ENCODE measurements at places on chromosomes 5 and 9.

GRCh38 chr9:105416840-105417239, 31.0 kb upstream of the FSD1L start:
- no peak for DNase-seq

- DNase-seq: peak; percentile 93
Measured at GRCh38 chr5:88883059-88883835, at the start of gene MEF2C. MEF2C (minus strand) TSS chr5:88883184; CDS start chr5:88823788, 59,396 bp downstream.

GRCh38 chr5:63245271-63245670, 666.7 kb downstream of the LRRC70 start:
- DNase-seq: peak; percentile 16

DNA sequence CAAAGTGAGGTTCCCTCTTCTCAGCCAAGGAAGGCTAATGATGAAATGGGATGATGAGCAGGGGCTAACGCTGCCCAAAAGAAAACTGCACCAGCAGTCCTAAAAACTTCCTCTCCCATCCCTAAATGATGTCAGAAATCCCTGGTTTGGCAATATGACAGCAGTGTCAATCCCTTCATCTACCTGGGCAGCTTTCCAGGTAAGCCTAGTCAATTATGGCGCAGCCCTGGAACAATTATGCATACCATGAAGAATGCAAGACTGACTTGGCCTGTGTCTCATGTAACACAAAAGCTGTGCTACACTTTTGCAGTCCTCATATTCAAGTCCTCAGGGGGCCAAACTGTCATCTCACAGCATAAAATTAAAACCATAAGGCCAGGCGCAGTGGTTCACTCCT, 7.0 kb downstream of the DMGDH start:
- no peak for DNase-seq

DNA sequence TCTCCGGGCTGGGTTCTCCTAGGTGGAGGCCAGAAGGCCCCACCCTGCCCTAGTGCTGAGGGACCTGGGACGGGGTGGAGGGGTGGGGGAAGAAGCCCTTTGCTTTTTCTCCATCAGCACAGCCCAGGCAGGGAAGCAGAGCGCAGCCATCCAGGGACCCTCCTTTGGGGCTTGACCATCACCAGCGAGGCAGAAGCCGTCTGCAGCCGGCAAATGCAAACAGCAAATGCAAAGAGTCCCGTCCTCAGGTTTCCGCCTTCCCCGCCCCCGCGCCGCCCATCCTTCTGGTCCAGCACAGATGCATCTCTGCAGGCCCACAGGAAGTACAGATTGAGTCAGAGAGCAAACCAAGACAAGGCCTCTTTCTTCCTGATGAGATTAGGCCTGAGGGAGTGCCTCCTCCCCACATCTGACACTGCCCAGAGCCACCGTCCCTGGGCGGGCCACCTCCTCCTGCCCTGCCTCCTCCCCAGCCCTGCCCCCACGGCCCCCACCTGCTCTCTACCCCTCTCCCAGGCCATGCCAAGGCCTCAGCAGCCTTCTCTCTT, 23.4 kb downstream of the CORO2A start:
- DNase-seq: peak; percentile 28

DNA sequence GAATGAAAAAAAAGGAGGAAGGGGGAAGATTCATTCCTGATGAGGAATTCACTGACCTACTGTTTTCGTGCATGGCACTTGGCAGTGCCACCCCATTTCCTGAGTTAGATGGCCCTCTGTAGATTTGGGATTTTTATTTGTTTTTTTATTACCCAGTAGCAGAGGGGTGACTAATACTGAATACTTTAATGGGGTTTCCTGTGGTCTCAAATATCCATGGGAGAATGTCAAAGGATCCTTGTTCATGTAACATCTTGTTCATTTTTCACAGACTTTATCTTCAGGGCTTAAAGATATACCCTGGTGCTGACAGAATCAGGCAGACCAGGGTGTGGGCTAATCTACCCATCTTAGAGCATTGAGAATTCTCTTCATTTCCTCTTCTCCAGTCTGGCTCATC, 93.0 kb downstream of the MAMDC2 start:
- peak; percentile 24 for DNase-seq

DNA sequence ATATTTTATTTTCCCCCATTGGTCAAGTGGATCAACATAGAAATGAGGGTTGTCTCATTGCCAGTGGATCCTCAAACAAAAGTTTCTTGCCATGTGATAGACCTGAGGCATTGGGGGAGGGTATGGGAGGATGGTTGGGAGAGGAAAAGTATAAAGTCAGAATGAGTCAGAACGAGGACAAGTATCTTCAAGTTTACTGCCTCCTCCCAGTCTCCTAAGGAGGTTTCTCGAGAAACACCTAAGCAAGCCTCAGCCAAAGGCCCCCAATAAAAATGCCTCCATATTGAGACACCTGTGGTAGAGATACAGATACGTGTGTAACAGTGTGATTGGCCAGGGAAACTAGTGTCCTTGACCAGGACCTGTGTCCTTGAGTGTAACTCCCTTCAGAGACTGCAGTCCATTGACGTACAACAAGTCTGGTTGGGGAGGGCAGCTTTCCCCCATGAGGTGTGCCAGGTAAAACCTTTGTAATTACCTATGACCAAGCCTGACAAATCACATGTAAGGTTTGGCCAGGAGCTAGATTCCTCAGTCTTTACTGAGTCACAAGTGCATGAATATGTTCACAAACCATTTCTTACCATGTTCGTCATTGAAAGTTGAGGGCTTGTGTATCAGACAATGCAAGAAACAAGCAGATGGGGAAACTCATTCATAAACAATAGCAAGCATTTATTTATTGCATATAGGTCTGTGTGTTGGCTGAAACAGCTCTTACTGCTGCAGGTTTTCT, 198.6 kb upstream of the SH3GL2 start:
- DNase-seq: no peak

- DNase-seq: no peak
Measured at GRCh38 chr5:179167871-179168451, 107.8 kb downstream of the ZNF354C start.

DNA sequence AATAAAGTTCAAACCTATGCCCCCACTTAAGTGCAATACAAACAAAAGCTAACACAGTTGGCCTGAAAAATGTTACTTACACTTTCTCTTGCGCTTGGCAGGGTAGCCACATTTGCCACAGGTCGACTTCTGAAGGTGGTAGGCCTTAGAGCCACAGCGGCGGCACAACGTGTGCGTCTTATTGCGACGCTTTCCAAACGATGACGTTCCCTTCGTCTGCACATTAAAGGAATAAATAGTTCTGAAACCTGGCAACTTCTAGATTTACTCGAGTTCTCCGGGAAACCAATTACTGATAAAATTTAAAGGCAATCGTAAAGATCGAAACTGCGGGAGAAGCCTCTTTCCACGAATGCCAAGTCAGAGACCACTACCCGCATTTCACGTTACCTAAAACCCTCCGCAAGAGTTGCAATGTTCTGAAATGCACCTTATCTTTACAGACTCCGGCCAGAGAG, 602 bp downstream of the RPL37 start:
- peak; percentile 48 for DNase-seq

GRCh38 chr9:72092820-72093219, 32.4 kb upstream of the C9orf57 start:
- no peak for DNase-seq

DNA sequence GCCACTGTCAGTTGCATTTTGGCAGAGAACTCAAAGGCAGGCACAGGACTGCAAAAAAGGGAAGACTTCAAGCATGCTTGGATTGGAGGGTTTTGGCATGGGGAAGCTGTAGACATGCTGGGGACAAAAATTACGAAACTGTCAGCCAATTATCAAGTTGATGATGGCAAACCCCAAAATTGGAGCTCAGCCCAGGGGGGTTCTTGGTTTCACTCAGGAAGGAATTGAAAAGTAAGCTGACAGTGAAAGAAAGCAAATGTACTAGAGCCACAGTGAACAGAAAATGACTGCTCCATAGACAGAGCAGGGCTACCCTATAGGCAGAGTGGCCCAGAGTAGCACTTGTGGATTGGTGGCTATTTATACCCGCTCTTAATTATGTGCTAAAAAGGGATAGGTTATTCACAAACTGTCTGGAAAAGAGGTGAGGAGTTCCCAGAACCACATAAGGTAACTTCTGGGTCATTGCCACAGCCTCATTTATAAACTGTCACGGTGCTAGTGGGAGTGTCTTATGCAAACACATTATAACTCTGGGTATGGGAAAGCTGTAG, 14.6 kb upstream of the CFAP95 start:
- DNase-seq: no peak

DNA sequence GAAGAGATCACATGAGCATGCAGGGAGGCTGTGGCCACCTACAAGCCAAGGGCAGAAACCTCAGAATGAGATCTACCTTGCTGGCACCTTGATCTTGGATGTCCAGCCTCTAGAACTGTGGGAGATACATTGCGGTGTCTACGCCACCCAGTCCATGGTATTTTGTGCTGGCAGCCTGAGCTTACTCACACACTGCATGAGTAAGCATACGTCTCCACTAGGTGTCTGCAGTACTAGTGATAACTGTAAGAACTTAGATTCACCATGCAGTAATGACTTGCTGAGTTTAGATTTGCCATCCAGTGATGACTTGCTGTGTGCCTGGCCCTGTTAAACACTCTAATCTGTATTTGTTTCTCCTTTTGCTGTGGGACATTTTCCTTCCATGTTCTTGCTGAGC, 417.7 kb downstream of the GADD45G start:
- no peak for DNase-seq

Measured in fibroblast of the aortic adventitia (primary cell).